Left kidney (tissue), 8 donors: ENCODE measurements at places on chromosomes 12 and 14.

DNA sequence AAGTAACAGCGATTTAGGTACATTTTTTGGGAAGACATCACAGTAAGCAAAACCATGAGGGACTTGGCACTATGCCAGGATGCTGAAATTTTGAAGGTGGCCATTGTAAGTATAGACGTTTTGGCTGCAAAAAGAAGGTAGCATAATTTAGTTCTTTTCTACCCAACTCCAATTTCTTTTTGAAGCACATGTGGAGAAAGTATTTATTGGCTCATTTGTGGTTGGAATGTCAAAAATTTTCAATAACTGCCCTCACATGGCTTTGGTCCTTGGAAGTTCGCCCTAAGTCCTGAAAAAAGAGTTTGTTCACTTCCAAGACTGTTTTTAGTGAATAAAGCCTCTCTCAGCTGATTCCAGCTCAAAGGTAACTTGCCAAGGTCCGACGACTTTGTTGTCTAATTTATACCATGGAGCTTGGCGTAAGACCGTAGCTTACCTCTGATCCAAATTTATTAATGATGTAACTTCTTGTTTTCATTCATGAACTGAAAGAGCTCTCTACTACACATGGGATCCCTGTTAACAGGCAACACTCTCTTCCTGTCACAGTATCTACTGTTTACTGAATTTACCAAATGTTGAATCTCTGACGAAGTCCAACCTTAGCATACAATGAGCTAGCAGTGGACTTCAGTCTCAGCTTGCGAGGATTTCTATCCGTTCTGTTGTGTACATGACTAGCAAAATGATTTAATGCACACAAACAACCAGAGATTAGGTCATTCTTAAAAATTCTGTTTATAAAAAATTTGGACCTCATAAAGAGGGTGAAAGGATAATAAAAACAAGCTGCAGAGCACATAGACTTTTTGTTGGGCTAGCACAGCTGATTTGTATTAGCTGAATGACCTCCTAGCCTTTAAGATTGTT is 49.0 kb downstream of the MSRB3 start:
- DNase-seq: no peak

DNA sequence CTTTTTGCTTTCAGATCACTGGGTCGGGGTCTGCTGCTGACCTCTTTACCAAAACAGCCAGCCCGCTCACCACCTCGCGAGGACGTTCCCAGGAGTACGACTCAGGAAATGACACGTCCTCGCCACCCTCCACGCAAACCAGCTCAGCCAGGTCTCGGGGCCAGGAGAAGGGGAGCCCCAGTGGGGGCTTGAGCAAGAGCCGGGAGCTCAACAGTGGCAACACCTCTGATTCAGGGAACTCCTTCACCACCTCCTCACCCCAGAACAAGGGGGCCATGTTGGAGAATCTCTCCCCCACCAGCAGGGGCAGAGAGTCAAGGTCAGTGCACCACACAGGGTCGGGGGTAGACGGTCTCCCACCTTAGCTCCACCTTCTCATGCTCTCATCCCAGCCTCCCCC is 33.4 kb upstream of the HSPB8 start:
- DNase-seq: no peak

GRCh38 chr12:108911915-108912314 is 32.0 kb downstream of the DAO start:
- no peak for DNase-seq

GRCh38 chr14:105605464-105606304 is 79.3 kb downstream of the TMEM121 start:
- no peak for DNase-seq

GRCh38 chr12:116687888-116688287 is 50.0 kb downstream of the SPRING1 start:
- DNase-seq: no peak

DNA sequence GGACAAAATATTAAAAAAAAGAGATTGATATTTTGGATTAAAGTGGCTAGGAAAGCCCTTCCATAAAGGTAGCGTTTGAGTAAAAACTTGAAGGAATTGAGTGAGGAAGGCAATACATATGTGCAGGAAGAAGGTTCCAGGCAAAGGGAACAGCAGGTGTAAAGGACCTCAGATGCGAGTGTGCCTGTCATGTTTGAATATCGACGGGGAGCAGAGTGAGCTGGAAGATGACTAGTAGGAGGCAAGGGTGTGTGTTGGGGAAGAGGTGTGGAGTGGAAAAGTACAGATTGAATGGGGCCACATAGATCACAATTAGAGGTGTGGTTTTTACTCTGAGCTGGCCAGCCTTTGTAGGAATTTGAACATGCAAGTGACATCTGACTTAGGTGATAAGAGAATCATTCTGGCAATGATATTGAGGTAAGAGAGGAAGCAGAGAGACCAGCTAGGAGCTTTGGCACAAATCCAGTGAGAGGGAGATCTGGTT is 15.0 kb upstream of the FBXO33 start:
- DNase-seq: no peak

DNA sequence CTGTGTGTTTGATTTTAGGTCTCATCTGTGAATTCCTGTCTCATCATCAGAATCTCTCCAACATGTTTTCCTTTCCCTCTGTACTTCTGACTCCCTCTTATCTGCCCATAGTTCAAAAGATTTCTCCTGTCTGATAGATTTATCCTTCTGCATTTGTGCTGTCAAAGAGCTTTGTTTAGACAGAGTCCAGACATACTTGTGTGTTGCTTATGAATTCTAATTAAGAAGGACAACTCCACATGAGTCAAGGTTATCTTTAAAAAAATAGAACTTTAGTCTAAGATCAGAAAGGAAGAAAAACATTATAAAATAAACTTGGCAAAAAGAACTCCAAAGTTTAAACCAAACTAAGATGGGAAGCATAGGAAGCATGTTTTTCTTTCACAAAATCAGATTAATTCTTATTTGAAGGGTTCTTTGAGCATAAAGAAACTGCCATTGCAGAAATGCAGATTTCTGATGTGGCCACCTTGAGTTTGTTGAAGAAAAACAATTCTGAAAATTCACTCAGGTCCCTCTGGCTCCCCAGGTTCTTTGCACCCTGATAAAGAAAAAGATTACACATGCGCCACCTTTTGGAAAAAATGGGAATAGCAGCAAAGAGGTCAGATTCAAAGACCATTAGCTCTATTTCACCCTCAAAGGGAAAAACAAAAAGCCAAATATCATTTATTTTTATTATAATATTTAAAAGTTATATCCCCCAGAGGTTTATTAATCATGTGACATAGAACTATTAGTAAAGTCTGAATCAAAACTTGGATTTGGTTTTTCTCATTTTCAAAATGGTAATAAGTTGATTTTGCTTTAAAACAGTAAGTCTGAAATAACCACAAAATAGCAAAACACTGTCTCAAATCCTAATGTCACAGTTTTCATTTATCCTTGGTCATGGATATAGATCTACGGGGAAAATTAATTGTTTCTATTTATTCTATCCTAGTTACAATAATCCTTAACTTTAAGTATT is 143.7 kb upstream of the DCN start:
- peak; percentile 73 for DNase-seq

DNA sequence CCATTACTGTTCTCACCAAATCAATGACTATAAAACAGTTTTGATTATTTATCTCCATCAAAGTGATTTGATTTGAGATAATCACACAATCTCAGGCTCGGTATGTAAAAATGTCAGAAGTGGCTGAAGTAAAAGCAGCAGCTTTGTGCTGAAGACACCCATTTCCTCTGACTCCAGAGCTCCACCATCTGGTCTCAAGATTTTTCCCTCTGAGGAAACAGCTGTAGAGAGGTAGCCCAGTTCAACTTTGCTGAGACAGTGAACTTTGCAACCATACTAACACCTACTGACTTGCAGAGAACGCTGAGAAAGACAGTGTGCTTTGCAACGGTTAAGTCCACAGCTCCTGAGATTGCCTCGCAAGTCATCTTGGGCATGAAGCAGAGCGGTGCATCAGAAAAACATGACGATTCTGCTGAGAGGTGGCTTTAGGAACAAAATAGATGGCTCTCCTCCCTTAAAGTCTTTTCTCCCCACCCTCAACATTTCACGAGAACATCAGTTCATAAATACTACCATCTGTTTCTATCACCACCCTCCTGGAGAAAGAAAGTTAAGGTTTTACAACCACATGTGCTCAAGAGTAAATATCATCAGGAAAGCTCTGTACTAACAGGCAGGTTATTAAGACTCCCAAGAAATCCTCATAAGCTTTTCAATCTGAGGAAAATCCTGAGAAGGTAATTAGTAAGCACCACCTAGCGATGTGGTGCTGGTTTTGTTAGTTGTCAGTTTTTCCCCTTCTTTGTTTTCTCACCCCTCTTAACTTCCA is 34.8 kb downstream of the HIGD1C start:
- peak; percentile 47 for DNase-seq

DNA sequence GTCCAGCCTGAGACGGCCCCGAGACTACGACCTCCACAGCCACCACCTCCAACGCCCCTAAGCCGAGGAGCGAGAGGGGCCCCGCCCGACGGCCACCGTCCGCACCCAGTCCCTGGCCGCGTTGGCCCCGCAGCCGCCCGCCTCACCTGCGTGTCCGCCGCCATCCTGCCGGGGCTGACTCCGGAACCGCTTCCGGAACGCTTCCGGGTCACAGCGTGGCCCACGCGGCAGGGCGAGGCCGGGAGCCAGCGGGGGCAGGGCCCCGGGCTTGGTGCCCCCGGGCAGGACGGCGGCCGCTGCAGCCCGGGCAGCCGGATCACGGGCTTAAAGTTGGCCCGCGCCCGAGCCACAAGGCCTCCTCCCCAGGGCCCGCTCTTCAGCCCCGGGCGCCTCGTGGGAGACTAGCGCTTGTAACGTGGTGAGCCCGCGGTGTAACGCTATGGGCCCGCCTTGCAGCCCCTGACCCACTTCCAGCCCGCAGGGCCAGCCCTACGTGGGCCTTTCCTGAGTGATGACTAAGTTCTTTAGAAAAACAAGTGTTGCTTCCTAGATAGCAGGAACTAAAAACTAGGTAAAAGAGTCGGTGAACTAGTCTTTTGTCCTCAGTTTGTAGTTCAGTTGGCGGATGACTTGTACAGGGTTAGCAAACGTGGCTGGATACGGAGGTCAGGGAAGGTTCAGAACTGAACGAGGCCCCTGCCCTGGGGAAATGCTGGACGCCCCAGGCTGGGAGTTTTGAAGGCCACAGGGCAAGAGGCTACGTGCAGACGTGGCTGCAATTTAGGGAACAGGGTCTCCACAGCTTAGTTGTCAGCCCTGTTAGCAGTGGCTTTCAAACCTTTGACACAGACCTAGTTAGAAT is at the start of gene GCN1:
TSS of gene GCN1 (minus strand) at position 182 of the 862 bp plus-strand sequence. CDS start at position 164, 18 bp downstream.
- DNase-seq: peak; percentile 72

- no peak for DNase-seq
Observed at GRCh38 chr12:53994264-53995001, 5.5 kb upstream of the HOXC9 start.

- no peak for DNase-seq
Observed at GRCh38 chr12:56723889-56724700, 1.0 kb downstream of the NACA start.

- no peak for DNase-seq
Observed at GRCh38 chr12:95763809-95764253, 26.7 kb downstream of the NTN4 start.

DNA sequence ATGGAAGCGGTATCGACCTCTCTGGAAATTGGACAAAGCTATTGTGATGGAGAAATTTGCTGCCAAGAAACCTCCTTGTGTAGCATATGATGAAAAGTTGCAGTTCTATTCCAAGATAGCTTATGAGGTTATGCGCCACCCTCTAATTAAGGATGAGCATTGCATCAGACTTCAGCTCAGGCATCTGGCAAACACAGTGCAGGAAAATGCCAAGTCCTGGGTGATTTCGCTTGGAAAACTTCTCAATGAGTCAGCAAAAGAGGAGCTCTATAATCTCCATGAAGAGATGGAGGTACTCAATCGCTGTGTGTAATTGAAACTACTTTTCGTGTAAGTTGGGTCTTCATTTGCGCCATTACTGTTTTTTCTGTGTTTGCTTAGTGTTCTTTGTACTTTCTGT is 51.2 kb downstream of the DNAH10 start:
- no peak for DNase-seq

DNA sequence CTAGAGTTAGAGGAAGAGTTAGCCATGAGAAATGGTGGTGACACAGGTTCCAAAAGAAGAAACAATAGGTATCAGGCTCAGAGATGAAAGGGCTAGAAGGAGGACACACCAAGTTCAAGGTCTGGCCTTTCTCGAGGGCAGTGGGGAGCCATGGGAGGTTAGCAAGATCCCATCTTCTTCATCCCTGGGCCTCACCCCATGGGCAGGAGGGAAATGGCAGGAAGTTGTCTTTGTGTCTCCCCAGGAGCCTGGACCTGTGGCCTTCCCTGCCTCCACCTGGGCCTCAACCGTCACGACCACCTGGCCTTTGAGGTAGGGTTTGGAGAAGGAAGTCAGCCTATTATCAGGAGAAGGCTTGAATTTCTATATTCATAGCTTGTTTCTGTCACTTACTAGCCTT is 5.8 kb upstream of the AQP2 start:
- no peak for DNase-seq

- DNase-seq: no peak
Observed at GRCh38 chr12:29960122-29960521, 176.4 kb upstream of the TMTC1 start.

DNA sequence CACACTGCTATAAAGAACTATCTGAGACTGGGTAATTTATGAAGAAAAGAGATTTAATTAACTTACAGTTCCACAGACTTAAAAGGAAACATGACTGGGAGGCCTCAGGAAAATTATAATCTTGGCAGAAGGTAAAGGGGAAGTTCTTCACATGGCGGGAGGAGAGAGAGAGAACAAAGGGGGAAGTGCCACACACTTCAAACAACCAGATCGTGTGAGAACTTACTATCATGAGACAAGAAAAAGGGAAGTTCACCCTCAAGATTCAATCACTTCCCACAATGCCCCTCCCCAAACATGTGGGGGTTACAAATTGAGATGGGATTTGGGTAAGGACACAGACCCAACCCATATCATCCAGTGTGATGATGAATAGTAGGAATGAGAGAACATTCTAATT is 366.5 kb downstream of the LRFN5 start:
- DNase-seq: no peak

DNA sequence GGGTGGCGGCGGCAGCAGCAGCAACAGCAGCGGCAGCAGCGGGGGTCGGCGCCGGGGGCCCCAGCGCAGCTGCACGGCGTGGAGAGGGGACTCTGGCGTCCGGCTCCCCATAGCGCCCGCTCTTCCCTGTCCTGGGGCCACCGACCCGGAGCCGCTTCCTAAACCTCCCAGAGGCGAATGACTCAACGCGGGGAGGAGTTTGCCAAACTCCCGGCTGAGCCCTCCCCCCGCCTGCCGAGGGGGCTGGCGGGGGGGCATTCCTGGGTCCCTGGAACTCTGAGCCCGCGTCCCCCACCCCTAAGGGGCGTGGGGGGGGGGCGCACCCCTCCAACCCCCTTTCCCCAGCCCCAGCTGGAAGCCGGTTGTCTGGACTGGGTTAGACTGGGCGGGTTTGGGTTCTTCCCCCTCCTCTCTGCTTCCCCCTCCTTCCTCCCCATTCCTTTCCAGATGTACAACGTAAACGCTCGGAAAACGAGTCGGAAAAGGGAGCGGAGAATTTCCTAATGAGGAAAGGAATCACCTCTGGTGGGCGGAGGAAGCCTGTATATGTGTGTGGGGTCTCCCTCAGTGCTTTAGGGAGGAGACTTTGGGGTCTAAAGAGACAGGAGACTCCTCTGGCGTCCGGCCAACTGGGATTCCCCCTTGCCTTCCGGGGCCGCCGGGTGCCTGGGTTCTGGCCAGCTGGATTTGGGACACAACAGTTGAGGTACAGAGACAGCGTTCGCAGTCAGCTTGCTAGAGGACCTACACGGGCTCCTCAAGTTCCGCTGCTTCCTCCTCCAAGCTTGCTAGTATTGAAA is at the start of gene ITGA5:
TSS of gene ITGA5 (minus strand) at position 179 of the 800 bp plus-strand sequence. CDS start at position 111, 68 bp downstream.
- DNase-seq: peak; percentile 60

- DNase-seq: no peak
Observed at GRCh38 chr12:116406529-116406928, 129.0 kb upstream of the MED13L start.

GRCh38 chr14:85415015-85415712 is 114.8 kb upstream of the FLRT2 start:
- DNase-seq: peak; percentile 20
